ENCODE measurements at places on chromosomes 4 and X. TPM values are rescaled to one million over a fixed set of nuclear protein-coding genes. Genes with fewer than 3 reads are reported as not detected.

Gene GLOD5
- polyA plus RNA-seq: 0.26 TPM

Gene UGT8
- polyA plus RNA-seq: 0.61 TPM

Gene GAB1
- 7.8 TPM for polyA plus RNA-seq

Gene TLR1
- 1.2 TPM for polyA plus RNA-seq

Gene ANKRD50
- polyA plus RNA-seq: 2.0 TPM

Gene HMGN5
- 10.1 TPM for polyA plus RNA-seq

Measured in esophagus (tissue), 2 donors.